ENCODE measurements at places on chromosomes 13 and 19.

- peak overlapping the region; percentile 82 for H3K4me3 ChIP-seq
- peak; percentile 72 for DNase-seq
- peaks cover 34% of the 10 kb centered on the region for H3K4me1 ChIP-seq
- no peaks in the 10 kb centered on the region for H3K36me3 ChIP-seq
Measured at GRCh38 chr13:36819739-36820090, 693 bp downstream of the RFXAP start.

DNA sequence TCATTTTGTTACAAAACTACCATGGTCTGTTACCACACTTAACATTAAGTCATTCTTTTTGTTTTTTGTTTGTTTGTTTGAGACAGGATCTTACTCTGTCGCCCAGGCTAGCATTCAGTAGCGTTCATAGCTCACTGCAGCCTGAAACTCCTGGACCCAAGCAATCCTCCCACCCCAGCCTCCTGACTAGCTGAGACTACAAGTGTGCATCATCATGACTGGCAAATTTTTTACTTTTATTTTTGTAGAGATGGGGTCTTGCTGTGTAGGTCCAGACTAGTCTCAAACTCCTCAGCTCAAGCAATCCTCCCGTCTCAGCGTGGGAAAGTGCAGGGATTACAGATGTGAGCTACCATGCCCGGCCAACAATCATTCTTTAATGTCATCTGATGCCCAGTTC lies 3.3 kb downstream of the ALDH16A1 start:
- peaks cover 26% of the 10 kb centered on the region for H3K36me3 ChIP-seq
- H3K4me1 ChIP-seq: peaks cover 20% of the 10 kb centered on the region
- H3K27ac ChIP-seq: no peak overlapping the region
- no peak overlapping the region for H3K4me3 ChIP-seq
- no peaks in the 10 kb centered on the region for H3K27me3 ChIP-seq

DNA sequence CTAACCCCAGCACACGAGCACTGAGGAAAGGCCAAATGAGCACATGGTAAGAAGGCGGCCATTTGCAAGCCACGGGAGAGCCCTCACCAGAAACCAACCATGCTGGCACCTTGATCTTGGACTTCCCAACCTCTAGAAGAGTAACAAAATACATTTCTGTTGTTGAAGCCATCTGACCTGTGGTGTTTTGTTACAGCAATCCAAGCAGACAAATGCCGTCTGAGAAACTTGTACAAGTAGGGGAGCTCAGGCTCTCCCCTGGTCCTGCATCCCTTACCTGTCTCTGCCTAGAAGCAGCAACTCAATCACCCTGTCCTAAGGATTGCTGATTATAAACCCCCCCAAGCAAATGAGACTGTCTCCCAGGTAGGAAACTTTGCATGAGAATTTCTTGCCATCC lies 255.0 kb upstream of the MAB21L1 start:
- no peaks in the 10 kb centered on the region for H3K36me3 ChIP-seq
- no peaks in the 10 kb centered on the region for H3K4me1 ChIP-seq
- DNase-seq: no peak

DNA sequence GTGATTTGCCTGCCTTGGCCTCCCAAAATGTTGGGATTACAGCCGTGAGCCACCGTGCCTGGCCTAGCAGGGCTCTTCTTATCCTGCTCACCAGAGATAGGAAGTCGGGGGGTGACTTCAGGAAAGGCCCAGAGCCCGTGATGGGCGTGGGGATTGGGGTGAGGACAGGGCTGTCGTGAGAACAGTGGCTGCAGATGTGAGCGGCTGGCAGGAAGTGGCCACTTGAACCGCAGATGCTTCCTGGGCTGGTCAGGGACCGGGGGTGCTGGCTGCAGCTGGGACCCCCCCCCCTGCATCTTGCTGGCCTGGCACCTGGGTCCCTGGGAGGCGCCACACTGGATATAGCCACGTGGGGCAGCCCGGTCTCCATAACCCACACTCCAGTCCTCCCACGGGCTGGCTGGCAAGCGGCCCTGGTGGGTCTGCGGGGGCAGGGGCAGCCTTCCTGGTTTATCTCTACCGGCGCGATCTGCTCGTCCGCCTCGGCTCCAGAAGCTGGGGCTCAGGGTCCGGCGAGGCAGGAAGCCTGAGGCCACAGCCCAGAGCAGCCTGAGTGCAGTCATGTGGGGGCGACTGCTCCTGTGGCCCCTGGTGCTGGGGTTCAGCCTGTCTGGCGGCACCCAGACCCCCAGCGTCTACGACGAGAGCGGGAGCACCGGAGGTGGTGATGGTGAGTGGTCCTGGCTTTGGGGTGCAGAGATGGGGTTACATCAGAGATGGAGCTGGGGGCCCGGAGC lies at the start of gene F2RL3:
F2RL3 (plus strand) TSS at position 371 of the 737 bp plus-strand sequence; CDS start at position 562, 191 bp downstream.
- peak; percentile 98 for DNase-seq
- no peaks in the 10 kb centered on the region for H3K27me3 ChIP-seq
- no peak within 1 kb of the TSS for H3K27ac ChIP-seq
- H3K4me3 ChIP-seq: peak within 1 kb of the TSS; percentile 28

DNA sequence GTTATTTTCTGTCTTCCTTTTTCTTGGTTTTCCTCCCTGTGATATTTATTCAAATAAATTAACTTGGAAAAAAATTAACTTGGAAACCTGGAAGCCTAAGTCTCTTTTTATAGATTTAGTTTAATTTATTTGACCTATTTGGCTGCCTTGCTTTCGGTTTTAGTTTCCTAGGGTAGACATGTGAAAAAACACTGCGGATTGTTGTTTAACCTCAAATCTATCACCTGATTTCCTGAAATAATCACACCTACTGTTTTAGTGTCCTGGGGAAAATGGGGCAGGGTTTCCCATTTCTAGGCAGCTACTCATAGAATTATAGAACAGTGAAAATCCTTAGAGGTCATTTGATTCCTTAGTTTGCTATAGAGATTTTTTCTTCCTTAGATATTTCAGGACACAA lies 412.4 kb downstream of the PCDH17 start:
- no peaks in the 10 kb centered on the region for H3K36me3 ChIP-seq
- H3K4me1 ChIP-seq: no peaks in the 10 kb centered on the region
- no peak overlapping the region for H3K4me3 ChIP-seq
- no peak overlapping the region for H3K27ac ChIP-seq
- H3K27me3 ChIP-seq: no peaks in the 10 kb centered on the region

DNA sequence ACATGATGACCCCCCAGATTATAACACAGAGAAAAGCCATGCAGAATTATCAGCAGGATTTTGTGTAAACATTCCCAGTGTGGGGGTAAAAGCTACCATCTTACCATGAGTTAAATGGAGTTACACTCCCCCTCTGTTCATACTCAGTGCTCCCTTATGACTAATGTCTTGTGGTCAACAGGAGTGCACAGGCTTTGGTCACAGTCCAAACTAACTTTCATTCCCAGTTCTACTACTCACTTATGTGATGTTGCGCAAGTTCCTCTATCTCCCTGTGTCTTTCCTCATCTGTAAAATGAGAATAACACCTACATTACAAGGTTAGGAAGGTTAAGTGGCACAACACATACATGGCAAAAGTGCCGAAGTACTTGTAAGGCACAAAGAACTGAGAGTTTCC lies 277.9 kb downstream of the RBM26 start:
- no peaks in the 10 kb centered on the region for H3K36me3 ChIP-seq
- H3K27me3 ChIP-seq: no peaks in the 10 kb centered on the region
- H3K27ac ChIP-seq: no peak overlapping the region
- H3K4me3 ChIP-seq: no peak overlapping the region

- no peak overlapping the region for H3K27ac ChIP-seq
- no peaks in the 10 kb centered on the region for H3K27me3 ChIP-seq
- no peaks in the 10 kb centered on the region for H3K4me1 ChIP-seq
- H3K36me3 ChIP-seq: no peaks in the 10 kb centered on the region
Measured at GRCh38 chr13:47407808-47408207, 511.0 kb upstream of the HTR2A start.

- DNase-seq: no peak
- H3K4me1 ChIP-seq: peaks cover 16% of the 10 kb centered on the region
- peaks cover 8% of the 10 kb centered on the region for H3K36me3 ChIP-seq
- H3K4me3 ChIP-seq: no peak overlapping the region
- no peaks in the 10 kb centered on the region for H3K27me3 ChIP-seq
- H3K27ac ChIP-seq: no peak overlapping the region
Measured at GRCh38 chr13:39688699-39689405, 33.4 kb downstream of the COG6 start.

DNA sequence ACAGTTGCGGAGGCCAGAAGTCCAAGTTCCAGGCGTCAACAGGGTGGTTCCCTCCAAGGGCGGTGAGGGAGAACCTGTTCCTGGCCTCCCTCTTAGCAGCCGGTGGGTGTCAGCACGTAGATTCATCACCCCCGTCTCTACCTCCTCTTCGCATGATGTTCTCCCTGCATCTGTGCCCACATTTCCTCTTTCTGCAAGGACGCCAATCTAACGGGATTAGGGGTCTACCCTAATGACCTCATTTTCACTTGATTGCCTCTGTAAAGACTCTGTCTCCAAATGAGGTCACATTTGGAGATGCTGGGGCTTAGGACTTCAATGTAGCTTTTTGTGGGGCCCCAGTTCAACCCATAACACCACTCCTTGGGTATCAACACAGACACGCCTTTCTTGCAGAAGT lies 38.5 kb downstream of the DPF1 start:
- H3K36me3 ChIP-seq: peaks cover 33% of the 10 kb centered on the region
- H3K4me3 ChIP-seq: no peak overlapping the region
- H3K4me1 ChIP-seq: no peaks in the 10 kb centered on the region
- peak; percentile 27 for DNase-seq

DNA sequence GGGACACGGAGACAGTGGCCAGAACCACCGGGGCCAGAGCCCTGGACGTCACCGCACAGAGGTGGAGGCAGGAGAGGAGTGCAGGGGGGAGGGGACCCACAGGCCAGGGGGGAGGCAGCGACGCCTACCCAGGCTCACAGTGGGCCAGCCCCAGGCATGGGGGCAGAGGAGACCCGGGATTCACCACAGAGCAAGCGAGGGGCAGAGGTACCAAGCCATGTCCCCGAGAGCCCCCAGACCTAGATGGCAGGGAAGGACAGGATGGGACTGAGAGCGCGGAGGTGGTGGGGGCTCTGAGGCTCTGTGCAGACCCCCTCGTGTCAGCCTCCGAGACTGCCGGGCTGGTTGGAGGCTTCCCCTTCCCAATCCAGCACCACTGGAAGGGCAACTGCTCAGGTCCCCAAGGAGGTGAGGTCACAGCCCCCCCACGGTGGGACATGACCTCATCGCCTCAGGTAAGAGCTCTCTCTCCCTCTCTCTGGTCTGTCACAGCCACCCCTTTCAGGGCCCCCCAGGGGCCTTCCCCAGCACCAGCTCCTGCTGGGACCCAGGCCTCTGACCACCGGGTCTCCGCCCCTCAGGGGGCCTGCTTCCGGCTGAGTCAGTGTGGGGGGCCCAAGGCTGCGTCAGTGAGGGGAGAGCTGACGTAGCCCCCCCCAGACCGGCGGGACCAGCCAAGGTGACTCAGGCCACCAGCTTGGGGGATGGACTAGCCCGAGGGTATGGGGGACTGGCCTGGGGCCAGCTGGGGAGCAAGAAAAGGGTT lies 2.2 kb upstream of the IL11 start:
- no peaks in the 10 kb centered on the region for H3K36me3 ChIP-seq
- no peak overlapping the region for H3K4me3 ChIP-seq
- peaks cover 26% of the 10 kb centered on the region for H3K4me1 ChIP-seq

DNA sequence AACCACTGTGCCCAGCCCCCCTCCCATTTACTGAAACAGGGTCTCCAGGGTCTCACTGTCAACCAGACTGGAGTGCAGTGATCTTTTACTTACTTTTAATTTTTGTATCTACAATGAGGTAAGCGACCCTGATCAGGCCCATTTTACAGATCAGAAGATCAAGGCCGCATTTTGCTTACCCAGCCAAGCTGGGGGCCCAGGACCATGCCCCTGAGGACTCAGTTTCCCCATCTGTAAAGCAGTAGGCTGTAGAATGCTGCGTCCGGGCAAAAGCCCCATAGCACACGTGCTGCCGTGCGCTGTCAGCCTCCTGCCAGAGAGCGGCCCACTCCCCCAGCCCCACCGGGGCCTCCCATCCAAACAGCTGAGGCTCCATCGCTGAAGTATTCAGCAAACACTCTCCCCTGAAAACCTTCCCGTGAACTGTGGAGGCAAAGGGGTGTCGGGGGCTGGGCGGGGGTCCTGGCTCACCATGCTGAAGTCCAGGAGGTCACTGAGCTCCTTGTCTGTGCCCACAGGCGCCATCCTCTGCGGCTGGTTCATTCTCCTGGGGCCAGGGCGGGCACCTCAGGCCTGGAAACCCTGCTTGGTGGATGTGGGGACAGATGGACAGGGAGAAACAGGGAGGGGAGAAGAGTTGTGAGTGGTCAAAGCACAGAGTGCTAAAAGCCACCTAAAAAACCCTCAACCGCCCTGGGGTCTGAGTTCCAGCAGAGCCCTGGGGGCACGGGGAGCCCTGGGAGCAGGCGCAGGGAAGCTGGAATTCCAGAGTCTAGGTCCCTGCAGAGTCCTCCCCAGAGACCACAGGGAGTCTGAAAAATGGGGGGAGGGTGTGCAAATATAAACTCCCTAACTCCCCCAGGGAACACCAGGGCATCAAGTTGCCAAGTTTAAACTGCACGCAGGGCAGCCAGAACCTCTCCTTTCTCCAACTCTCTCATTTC lies 2.4 kb downstream of the TCF3 start:
- no peaks in the 10 kb centered on the region for H3K27me3 ChIP-seq
- peaks cover 18% of the 10 kb centered on the region for H3K4me1 ChIP-seq
- no peak overlapping the region for H3K27ac ChIP-seq
- H3K36me3 ChIP-seq: peaks cover 48% of the 10 kb centered on the region
- peak overlapping the region; percentile 82 for H3K4me3 ChIP-seq

- no peak overlapping the region for H3K4me3 ChIP-seq
- H3K27me3 ChIP-seq: peaks cover 3% of the 10 kb centered on the region
- no peaks in the 10 kb centered on the region for H3K36me3 ChIP-seq
Measured at GRCh38 chr13:111948281-111948680, 118.7 kb upstream of the SOX1 start.

- DNase-seq: no peak
- no peak overlapping the region for H3K27ac ChIP-seq
- no peak overlapping the region for H3K4me3 ChIP-seq
- H3K27me3 ChIP-seq: no peaks in the 10 kb centered on the region
- H3K4me1 ChIP-seq: no peaks in the 10 kb centered on the region
Measured at GRCh38 chr19:2761876-2762782, 20.9 kb downstream of the SGTA start.

DNA sequence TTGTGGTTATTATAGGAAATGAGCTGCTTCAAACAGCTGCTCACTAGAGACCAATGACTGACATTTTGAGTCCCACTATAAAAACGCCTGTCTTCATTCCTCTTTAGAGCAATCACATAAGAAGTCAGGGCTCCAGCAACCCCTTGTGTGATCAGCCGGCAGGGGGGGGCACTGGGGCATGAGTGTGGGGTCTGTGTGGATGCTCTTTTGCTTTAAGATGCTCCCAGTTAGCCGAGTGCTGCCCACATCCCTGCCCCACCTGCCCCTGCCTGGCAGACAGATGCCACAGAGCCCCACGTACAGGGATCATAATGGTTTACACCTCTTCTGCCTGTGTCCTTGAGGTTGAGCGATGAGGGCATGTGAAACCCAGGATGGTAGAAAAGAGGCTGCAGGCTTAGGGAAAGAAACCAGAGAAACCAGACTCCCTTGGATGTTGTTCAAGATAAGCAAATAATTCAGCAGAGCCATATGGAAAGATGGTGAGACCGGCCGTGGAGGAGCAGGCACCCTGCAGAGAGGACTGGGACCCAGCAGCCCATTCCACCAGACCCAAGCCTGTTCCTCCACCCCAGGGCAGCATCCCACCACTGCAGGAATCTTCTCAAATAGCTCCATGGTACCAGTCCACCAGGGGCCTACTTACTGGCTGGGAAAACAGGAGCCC lies 55.4 kb downstream of the CHST8 start:
- H3K4me3 ChIP-seq: no peak overlapping the region
- no peaks in the 10 kb centered on the region for H3K36me3 ChIP-seq
- no peak for DNase-seq
- no peak overlapping the region for H3K27ac ChIP-seq
